ENCODE measurements at places on chromosomes 4 and X.

GRCh38 chrX:74248889-74249288, 55.1 kb upstream of the ZCCHC13 start:
- DNase-seq, result no peak

DNA sequence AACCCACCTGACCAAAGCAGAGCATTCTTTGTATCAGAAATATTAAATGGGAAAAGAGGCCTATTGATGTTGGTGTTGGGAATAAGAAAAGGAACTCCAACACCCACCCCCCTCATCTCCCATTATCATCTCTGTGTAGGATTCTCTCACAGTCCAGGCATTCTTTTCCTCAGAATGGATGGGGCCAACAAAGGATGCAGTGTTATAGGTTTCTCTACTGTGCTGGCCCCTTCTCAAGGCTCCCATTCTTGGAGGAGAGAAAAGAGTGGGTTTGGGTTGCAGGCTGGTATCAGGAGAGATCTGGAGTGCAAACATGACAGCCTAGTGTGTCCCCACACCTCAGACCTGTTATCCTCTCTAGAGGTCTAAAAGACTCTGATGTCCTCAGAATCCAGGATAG, 59.6 kb downstream of the UGT8 start:
- peak; percentile 42 for DNase-seq

DNA sequence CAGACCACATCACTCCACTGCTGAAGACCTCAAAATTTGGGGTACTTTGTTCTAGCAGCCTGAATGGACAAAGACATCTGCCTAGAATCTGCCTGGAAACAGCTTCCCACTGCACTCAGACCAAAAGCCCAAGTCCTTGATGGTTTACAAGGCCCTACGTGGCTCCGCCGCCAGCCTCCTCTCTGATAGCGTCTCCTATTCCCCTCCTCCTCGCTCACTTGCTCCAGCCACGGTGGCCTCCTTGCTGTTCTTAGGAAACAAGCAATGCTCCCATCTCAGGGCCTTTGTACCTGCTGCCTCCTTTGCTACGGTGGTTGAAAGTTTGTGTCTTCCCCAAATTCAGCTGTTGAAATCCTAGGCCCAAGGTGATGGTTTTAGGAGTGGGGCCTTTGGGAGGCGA, 34.7 kb upstream of the SORCS2 start:
- no peak for DNase-seq

DNA sequence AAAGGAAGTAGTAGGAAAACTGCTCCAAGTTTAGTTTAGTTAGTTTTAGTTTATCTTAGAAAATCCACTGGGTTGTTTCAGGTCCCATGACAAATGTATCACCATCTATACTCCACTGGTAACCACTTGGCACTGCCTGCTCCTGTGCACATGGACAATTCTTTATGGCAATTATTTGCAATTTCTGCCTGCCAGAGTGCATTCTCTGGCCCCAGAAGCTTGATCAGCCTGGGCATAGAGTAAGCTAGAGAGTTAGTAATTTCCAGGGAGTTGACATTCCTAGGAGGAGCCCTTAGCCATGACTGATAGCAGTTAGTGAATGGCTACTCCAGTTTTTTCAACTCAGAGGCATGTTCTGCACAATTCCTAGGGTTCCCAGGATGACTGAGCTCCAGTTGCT, 203.2 kb upstream of the FGF13 start:
- DNase-seq, result no peak

- DNase-seq, result no peak
Observed at GRCh38 chr4:176593943-176594342, 198.8 kb downstream of the VEGFC start.

DNA sequence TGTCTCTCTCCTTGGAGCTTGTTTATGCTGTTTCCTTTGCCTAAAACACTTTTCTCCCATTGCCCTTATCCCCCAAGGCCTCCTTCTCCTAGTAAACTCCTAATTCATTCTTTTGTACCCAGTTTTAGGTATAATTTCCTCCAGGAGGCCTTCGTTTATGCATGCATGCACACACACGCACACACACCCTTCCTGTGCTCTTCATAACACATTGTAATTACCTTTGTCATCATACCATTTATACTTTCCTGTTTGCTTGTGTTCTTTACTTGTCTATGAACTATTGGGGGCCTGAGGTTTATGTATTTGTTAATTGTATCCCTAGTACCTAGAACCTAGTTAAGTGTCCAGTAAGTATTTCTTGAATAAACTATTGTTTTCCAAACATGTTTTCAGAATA, 45.5 kb downstream of the XIAP start:
- no peak for DNase-seq

DNA sequence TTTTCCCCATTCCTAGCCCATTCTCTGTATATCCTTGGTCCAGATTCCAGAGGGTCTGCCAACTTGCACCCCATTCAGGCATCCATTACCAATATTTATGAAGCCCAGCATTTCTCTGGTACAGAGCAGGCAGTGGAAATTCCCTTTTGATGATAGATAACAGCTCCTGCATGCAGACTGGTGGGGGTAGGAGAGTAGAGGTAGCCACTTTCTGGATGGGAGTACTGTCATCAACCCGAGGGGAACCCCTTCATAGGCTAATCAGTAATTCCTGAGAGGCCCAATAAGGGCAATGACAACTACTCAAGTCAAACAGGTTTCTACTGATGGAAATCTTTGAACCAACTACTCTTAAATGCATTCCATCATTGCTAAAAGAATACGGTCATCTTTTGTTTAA, 63.7 kb downstream of the COL25A1 start:
- DNase-seq, result no peak

DNA sequence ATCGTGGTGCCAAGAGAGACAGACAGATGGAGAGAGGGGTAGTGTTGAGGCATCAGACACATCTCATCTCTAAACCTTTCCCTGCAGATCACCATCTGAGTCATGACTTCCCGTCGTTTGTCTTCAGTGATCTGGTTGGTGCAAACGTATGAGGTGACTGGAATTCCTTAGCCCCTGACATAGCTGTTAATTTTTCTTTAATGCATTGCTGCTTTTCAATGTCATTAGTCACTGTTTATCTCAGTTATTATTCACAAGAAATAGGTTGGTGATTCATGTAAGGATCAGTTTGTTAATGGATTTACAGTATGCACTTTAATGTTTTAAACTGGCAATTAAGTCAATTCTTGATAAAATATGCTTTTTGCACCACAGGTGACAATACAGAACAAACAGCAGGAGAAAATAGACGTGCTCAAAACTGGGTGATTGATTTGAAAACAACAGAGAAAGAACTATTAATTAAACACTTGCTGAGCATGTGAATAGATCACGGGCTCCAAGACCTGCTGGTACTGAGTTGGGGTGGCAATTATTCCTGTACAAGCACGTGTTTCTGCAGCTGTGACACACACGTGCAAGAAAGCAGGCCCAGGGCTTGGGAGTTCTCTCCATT, 1.3 kb upstream of the TMEM154 start:
- DNase-seq, result no peak

GRCh38 chr4:18398661-18399060, 377.1 kb upstream of the LCORL start:
- no peak for DNase-seq

GRCh38 chr4:44231006-44231405, 217.6 kb downstream of the KCTD8 start:
- no peak for DNase-seq

GRCh38 chr4:75821966-75822365, 80.3 kb downstream of the PPEF2 start:
- DNase-seq, result no peak

- no peak for DNase-seq
Observed at GRCh38 chr4:177596035-177596434, 153.8 kb upstream of the AGA start.

- DNase-seq, result no peak
Observed at GRCh38 chr4:3385711-3386420, 55.9 kb upstream of the HGFAC start.

DNA sequence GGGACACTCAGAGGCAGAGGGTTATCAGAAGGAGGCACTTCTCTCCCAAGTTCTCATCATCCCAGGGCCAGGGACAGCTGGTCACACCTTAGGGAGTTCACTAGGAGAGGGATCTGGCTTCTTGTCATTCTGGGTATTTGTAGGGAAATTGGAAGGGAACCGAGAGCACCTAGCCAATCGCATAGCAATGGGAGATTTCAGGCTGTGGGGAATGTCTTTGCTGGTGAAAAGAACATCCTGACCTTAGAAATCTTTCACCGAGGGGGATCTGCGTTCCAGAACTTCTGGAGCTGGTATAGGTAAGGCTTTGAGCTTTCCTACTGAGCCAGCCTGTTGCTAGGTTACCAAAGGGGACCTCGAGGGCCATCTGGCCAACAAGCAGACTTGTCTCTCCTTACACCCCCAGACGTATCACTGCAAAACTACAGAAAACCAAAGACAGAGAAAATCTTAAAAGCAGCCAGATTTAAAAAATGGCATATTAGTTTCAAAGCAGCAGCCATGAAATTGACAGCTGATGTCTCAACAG, 6.8 kb downstream of the HTT-AS start:
- no peak for DNase-seq

DNA sequence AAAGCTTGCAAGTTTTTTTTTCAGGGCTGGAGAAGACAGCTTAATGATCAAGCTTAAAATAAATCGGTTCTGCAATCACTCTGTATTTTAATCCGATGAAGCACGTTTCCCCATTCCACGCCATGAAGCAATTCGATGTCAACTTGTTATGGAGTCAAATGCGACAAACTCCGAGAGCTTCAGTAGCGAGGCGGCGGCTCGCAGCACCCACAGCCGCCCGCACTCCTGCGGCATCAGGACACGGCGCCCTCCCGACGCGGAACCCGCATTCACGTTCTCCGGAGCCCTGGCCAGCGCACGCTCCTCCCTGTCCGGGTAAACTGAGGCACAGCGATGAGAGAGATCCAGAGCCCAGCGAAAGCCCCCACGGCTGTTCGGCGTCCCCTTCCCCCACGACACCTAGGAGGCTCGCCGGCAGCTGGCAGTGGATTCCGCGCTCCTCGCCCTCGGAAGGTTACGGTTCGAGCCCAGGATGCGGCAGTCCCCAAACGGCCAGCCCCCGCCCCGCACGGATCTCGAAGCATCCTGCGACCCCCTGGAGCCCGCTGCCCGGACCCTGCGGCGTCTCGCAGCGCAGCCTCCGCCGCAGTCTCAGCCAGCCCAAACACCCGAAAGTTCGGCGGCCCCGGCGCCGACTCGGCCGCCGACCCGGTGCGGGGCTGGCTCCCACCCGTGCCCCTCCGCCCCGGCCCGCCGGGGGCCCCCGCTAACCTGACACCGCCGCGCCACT, 507 bp downstream of the MFAP3L start:
- peak; percentile 25 for DNase-seq

DNA sequence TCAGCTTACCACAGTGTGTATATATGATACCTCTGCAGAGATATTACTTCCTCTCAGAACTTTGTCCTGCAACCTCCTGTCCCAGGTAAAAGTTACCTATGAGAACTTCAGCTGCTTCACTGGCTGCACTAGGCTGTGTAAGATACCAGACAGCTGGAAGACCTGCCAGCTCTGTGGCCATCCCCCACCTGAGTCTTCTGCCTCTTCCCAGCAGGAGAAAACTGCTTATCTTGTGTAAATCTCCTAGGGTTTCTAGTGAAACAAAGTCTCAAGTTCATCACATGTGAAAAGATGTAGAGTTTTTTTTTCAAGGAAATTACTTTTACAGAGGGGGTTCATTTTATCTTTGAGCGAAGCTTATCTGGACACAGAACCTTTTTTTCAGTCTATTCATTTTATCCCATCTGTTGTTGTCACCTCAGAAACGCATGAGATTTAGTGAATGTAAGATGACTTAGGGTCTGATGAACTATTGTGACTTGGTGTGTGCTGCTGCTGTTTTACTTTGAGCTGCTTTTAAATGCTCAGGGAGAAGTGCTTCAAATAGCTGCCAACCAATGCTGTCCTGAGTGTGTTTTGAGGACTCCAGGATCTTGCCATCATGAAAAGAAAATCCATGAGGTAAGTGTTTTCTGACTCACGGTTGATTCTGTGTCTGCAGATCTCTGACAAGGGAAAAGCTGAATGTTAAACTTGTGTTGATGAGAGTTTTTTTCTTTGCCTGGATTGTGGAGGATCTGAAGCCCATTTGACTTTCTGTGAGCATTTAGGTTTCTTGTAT, 187.8 kb downstream of the FRAS1 start:
- no peak for DNase-seq

DNA sequence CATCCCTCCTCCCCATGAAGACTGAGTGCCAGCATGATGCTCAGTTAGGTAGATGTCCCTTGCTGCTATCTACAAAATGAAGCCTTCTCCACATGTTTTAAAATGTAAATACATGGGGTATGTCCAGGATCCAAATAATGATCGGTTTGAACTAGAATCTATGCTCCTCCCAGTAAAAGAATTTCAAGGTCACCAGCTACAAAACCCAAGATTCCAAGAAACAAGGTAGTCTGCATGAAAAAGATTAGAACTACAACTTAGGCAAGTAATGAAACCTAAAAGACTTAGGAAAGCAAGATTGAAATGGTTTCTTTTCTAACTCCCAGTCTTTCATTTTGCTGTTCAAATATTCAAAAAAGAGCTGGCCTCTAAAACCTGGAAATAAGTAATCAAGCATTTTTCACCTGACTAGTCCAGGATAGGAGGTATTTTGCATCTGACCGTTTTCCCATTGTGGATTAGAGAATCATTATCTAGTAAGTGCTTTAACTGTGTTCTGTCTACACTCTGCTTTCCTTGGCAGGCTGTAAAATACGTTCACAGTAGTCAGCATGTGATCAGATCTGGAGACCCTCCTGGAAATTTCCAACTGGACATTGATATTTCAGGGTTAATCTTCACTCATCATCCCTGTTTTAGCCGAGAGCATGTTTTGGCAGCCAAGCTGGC, 57.4 kb downstream of the CC2D2A start:
- no peak for DNase-seq

GRCh38 chr4:47746122-47746521, 91.7 kb downstream of the CORIN start:
- DNase-seq, result no peak

GRCh38 chr4:153000076-153000420, 63.9 kb downstream of the FHDC1 start:
- no peak for DNase-seq

DNA sequence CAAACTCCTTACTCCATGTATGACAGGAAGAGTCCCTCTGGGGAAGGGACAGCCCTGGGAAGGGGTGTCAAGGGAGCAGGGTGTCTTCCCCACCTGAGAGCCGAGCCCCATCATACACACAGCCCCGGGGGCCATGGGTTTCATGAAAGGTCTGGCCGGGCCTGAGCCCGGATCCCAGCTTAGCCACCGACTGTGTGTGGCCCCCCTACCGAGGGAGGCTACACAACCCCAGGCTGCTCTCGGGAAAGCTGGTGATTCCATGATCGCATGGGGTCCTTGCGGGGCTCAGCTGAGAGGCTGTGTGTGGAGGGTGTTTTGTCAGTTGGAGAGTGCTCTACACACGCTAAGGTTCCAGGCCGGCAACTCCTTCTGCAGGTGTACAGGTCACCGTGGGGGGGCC, 55.6 kb downstream of the SORCS2 start:
- no peak for DNase-seq

DNA sequence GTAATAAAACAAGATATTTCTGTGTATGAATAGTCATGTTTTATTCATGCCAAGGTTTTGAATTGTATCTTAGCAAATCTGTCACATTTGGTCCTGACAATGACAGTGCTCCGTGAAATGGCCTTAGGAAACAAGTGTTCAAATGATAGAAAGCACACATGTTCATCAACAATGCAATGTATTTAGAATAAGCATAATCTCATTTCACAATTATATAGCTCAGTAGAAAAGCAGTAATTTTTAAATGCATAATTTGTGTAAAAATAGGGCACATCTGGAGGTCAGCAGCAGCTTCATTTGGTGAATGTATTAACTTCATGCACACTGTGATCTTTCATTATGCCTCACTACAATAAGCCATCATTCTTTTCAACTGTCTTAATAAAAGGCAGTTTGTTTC, 380.4 kb downstream of the GPM6A start:
- DNase-seq, result no peak

- no peak for DNase-seq
Observed at GRCh38 chr4:8155660-8156421, 2.8 kb downstream of the ABLIM2 start.
